Pericardium fibroblast (primary cell): ENCODE measurements at places on chromosomes 3 and 15. TPM values are rescaled to one million over a fixed set of nuclear protein-coding genes. Genes with fewer than 3 reads are reported as not detected.

FNDC3B gene
- 71.4 and 71.8 TPM in 2 replicates for total RNA-seq

NOX5 gene
- total RNA-seq = under 0.01 TPM in 1 of 2 replicates, not detected in the other

SIN3A gene
- 16.9 and 22.6 TPM in 2 replicates for total RNA-seq

RPL35A gene
- 777 and 1,023 TPM in 2 replicates for total RNA-seq

MAN2A2 gene
- total RNA-seq = 7.5 and 11.1 TPM in 2 replicates

C3orf70 gene
- 0.34 and 4.3 TPM in 2 replicates for total RNA-seq

CFAP100 gene
- not detected in 2 replicates for total RNA-seq

CD80 gene
- under 0.01 TPM in 1 of 2 replicates, not detected in the other for total RNA-seq

CTXN2 gene
- not detected in 2 replicates for total RNA-seq

PRR20G gene
- not detected in 2 replicates for total RNA-seq

SERPINI2 gene
- total RNA-seq = not detected in 2 replicates

RCCD1 gene
- 7.4 and 16.3 TPM in 2 replicates for total RNA-seq

COL6A5 gene
- not detected in 2 replicates for total RNA-seq

TLR9 gene
- under 0.01 TPM in 1 of 2 replicates, not detected in the other for total RNA-seq

CHRD gene
- total RNA-seq = 1.5 and 5.1 TPM in 2 replicates
